GOT3 (cell line): ENCODE measurements at places on chromosomes 7 and 10.

- DNase-seq, result no peak
Measured at GRCh38 chr10:102131286-102132170, 1.3 kb upstream of the PPRC1 start.

GRCh38 chr7:26937306-26937705 lies 72.9 kb upstream of the SKAP2 start:
- no peak for DNase-seq

GRCh38 chr10:110340816-110341215 lies 36.1 kb upstream of the SMNDC1 start:
- no peak for DNase-seq

DNA sequence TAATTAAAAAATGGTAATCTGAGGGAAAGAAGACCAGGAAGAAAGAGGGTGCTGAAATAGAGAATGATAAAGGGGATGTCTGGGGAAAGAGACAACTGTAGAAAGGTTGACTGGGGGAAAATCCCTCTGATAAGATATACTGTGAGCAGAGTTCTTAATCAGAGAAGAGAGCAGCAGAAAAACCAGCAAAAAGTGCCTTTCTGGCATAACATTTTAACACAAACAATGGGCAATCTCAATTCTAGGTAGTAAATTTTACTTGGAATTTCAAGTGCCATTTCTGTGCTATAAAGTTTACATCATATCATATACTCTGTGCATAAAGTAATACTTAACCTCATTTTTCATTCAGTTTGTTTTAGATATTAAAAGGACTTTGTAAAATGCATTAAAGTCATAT lies 251.9 kb upstream of the HGF start:
- DNase-seq, result no peak

GRCh38 chr10:79038841-79039201 lies 29.9 kb upstream of the ZMIZ1 start:
- no peak for DNase-seq

DNA sequence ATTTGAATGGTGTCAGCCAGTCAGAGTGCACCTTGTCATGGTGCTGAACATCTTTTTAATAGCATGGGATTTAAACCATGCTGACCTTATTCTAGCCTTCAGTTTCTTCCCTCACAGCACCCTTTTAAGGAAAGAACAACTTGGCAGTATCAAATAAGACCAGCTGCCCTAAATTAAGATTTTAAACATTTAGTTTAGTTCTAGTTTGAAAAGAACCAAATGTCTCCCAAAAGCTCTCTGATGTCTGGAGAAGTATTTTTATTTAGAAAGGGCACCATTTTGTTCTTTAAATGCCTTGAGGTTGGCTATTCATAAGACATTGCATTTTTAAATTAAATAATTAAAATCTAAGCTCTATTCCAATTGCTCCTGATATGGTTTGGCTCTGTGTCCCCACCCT lies 121.1 kb downstream of the CCDC3 start:
- no peak for DNase-seq

DNA sequence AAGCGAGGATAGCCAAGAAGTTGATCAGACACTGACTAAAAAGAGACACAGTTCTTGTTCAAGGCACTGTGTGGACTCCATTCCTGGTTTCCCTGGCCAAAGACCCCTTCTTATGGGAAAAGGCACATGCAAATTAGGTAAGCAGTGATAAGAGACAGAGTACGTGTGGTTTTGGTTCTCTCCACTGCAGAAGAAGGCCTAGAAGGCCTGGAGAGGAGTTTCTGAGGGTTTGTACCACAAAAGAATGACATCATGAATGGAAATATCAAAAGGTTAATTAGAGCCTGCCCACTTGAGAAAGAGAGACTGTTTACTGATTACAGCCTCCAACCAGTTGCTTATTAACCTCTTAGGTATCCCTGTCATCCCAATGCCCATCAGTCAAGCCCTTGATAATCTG lies 137.5 kb downstream of the ZNF365 start:
- no peak for DNase-seq
